ENCODE measurements at places on chromosomes 5 and 9. TPM values are rescaled to one million over a fixed set of nuclear protein-coding genes. Genes with fewer than 3 reads are reported as not detected.

SPINK5 gene
- total RNA-seq = 8.4 TPM

SMIM33 gene
- total RNA-seq = not detected

SPINK1 gene
- total RNA-seq = 5.4 TPM

TEK gene
- total RNA-seq = 2.5 TPM

ANXA2R gene
- total RNA-seq = 0.96 TPM

ELOVL7 gene
- total RNA-seq = 7.8 TPM

NPR2 gene
- total RNA-seq = 10.1 TPM

SHISAL2B gene
- 11.1 TPM for total RNA-seq

ZDHHC11 gene
- total RNA-seq = 37.5 TPM

ENTPD8 gene
- 2.5 TPM for total RNA-seq

GRCh38 chr5:74517700-74518099, 122.8 kb downstream of the ENC1 start:
- no peak for DNase-seq

GRCh38 chr9:121564504-121565260, 65.0 kb upstream of the GGTA1 start:
- DNase-seq = no peak

DNA sequence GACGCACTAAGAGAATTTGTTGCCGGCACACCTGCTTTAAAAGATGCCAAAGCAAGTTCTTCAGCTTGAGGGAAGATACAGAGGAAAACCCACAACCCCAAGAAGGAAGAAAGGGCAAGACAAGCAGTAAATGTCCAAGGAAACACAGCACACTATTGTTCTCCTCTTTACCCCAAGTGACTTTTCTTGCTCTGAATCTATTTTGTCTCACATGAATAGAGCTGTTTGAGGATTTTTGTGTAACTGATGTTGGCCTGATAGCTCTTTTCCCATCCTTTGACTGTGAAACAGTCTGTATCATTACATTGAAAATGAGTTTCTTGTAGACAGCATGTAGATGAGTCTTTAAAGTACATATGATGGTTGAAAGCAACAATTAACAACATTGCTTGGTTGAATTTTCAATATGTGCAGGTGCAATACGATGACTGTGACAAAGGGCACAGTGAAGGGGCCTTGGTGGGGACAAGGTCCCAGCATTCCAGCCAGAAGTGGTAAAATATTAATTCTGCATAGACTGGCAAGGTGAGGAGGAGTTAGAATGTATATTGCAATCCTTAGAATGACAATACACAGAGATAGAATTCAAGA, 16.8 kb upstream of the CEP72 start:
- DNase-seq = no peak

- DNase-seq = peak; percentile 51
Measured at GRCh38 chr9:126681336-126681735, 67.6 kb downstream of the LMX1B start.

DNA sequence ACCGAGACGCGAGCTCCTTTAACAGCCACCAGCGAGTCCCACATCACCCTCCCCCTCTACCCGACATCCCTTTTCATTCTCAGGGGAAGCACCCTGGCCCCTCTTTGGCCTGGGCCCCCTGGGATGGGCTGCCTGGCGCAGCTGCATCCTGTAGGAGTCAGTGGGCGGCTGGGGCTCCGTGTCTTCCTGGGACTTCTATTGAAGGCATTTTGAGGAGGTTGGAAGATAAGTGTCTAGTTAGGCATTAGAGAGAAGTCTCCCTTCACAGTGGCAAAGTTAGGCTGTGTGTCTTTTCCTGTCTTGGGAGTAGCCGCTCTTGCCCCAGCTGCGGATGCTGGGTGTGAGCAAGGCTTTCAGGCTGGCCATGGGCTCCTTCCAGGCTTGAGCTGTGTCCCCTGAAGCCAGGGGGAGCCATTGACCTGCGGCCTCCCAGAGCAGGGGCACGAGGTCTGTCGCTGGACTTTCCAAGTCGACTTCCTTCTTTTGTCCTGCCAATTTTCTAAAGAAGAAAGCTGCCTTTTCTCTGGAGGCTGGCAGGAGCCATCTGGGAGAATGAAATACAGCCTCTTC, 18.6 kb upstream of the NKD2 start:
- peak; percentile 62 for DNase-seq

- no peak for DNase-seq
Measured at GRCh38 chr5:180668835-180669596, 19.6 kb upstream of the FLT4 start.

DNA sequence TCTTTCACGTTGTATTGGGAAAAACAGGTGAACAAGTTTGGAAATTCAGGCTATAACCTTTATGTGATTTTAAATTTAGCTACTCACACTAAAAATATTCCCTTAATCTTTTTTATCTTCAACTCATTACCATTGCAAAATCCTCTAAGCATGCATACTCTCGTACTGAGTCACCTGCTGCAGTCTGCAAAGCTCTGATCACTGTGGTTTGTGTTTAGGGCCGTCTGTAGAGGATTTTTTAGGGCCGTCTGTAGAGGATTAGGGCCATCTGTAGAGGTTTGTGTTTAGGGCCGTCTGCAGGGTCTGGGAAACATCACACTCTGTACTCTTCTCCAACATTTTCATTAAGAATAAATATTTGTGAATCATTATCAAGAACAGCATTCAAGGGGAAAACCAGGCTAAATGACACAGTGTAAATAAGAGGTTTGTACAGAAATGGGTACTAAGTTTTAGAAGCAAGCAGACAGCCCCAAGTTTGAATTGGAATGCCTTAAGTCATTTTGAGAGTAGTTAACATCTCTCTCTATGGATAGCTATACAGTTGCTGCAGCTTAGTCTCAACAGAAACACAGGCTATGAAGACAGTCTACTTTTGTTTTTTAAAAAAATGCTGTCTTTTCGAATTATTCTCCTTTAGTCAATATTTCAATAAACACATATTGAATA, 155.0 kb upstream of the TSLP start:
- no peak for DNase-seq

GRCh38 chr5:96794757-96795156, 13.0 kb downstream of the ERAP1 start:
- no peak for DNase-seq

- peak; percentile 27 for DNase-seq
Measured at GRCh38 chr9:73080110-73080694, 71.5 kb upstream of the ANXA1 start.

DNA sequence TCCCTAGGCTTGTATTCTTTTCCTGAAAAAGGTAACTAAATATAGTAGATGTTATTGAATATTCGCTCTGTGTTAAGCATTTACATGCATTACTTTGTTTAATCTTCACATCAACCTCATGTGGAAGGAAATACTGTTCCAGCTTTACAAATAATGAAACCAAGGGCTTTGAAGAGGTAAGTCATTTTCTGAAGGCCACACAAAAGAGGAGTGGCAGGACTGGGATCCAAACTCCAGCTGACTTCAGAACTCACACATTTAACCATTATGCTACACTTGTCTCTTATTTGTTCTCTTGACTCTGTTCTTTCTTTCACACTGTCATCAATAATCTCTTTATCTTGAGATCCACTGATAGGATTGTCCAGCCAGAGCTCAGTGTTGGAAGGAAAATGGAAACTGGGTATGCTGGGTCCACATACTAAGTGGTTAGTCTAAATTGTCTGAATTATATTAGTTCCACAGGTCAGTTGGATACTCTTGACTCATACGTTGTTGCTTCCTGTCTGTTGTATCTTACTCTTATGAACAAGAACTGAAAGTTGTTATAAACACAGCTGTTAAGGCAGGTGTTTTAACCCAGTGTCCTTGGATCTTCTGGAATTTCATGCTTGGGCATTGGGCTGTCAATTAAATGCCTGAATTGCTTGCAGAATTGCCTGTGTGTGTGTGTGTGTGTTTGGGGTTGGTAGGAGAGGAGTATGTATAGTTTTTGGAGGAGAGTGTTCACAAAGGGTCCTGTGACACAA, 65.6 kb downstream of the TLE4 start:
- DNase-seq = no peak

DNA sequence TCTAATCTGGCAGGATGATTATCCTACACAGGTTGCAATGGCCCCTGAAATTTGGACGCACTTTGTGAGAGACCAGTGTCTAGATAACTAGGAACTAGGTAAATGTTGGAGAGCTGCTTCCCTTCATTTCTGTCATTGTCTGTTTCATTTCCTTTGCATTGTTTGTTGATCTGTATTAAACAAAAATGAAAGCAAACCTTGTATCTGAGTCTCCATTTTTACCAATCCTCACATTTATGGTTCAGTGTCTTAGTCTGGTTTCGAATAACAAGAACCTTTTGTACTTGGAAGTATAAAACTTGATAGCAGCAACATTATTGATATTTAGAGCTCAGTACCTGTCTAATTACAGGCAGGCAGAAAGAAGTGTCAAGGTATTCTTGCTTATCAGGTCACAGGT, 105.5 kb downstream of the MRPS30 start:
- no peak for DNase-seq

DNA sequence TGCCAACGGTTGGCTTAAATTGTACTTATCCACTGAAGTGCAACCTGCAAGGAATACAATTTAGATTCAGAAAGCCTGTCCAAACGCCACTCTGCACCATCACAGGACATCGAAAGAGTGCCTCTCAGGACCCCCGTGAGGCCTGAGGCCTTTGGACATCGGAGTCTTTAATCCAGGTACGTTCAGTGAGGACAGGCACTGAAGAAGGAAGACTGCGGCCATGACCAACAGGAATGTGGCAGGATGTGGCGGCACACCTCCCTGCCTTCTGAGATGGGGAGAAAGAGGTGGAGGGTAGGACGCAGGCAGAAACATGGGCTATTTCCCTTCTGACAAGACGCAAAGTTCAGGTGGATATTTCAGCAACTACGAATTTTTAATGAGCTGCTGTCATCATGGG, 205.8 kb downstream of the FANCC start:
- DNase-seq = no peak

GRCh38 chr5:33474931-33475499, 34.2 kb downstream of the TARS1 start:
- no peak for DNase-seq

GRCh38 chr9:110802416-110803035, 133.9 kb downstream of the MUSK start:
- DNase-seq = no peak

GRCh38 chr5:138601444-138601843, 26.2 kb upstream of the HSPA9 start:
- DNase-seq = no peak

- no peak for DNase-seq
Measured at GRCh38 chr5:143338658-143339366, 64.7 kb downstream of the NR3C1 start.

Data from WTC11 (cell line).